ENCODE measurements at places on chromosomes 7 and 10.

DNA sequence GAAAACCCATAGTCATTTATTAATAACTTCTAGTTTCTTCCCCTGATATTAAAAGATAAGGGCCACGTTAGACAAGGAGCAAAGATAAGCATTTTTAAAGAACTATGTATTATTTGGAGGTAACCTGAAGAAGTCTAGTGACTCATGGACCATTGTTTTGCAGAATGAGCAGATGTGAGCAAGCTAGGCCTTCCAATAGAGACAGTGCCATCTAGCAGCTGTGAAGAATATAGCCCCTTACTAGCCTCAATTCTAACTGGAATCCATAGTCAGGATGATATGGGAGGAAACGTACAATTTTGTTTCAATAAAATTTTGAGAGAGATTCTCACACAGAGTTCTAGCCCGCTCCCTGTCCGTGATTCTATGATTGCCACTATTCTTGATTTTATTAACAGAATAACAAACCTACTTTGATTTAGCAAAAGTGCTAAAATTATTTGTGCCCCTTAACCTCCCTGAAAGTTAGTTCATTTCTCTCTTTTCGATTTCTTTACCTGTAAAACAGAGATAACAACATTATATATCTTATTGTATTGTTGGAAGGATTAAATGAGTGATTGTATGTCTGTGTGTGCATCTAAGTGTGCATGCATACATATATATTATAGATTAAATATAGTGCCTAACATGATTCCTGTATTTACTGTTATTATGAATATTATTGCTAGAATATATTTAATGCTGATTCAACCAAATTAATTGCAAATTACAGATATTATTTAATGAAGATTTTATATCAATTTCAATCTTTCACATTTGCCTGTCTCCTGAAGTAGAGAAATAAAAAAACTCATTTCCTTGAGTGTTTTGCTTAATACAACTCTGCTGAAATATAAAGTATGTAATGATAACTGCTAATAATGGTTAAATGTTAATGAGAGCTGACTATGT lies 22.7 kb downstream of the FAM237B start:
- DNase-seq = no peak

- DNase-seq = no peak
Observed at GRCh38 chr10:11876805-11877590, 53.8 kb downstream of the PROSER2 start.

DNA sequence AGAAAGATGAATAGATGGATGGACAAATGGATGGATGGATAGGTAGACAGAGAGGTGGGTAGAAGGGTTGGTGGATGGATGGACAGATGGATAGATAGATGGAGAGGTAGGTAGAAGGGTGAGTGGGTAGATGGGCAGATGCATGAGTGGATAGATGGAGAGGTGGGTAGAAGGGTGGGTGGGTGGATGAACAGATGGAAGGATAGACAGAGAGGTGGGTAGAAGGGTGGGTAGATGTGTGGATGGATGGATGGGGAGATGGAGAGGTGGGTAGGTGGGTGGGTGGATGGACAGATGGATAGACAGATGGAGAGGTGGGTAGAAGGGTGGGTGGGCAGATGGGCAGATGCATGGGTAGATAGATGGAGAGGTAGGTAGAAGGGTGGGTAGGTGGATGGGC lies 10.9 kb upstream of the ASB10 start:
- DNase-seq = no peak

- DNase-seq = no peak
Observed at GRCh38 chr10:90930070-90930837, 9.4 kb upstream of the ANKRD1 start.

DNA sequence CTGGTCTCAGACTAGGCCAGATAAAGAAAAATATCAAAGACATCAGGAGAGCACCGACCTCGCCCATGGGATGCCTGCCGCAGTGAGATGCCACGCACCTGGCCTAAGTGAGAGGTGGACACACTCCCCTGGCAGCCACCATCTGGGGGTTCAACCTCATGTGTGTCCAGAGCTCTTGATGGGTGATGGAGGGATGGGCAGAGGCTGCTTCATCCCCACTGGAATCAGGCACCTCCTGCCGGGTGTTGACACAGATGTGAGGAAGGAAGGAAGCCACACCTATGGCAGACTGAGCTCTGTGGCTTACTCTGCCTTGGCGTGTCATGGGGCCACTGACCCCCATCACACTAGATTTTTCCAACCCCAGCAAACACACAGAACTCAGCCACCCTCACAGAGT lies 11.4 kb downstream of the ZNF488 start:
- no peak for DNase-seq

DNA sequence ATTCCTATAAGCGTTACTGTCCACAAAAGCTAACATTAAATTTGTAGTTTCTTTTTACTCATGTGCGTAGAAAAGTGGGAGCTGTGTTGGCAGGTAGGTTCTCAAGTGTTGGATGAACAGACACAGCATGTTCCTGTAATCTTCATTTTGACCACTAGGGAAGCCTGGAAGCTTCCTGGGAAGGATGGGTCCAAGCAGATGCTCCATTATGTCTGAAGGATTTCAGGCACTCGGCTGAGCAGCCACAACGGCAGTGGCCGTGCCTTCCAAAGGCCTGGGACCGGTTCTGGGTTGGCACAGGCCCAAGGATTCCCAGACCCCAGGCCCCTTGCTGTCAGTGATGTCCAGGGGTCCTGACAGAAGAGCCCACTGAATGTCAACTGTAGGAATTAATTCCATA lies 386.3 kb downstream of the TNS3 start:
- DNase-seq = no peak

- DNase-seq = no peak
Observed at GRCh38 chr10:129935867-129936152, 28.3 kb downstream of the EBF3 start.

- no peak for DNase-seq
Observed at GRCh38 chr7:151125846-151126481, 39.7 kb downstream of the AGAP3 start.

GRCh38 chr10:132133005-132133404 lies 53.7 kb upstream of the DPYSL4 start:
- no peak for DNase-seq

GRCh38 chr7:47550788-47551470 lies 31.0 kb downstream of the TNS3 start:
- DNase-seq = no peak

GRCh38 chr7:151282111-151282510 lies 33.6 kb upstream of the SMARCD3 start:
- no peak for DNase-seq

DNA sequence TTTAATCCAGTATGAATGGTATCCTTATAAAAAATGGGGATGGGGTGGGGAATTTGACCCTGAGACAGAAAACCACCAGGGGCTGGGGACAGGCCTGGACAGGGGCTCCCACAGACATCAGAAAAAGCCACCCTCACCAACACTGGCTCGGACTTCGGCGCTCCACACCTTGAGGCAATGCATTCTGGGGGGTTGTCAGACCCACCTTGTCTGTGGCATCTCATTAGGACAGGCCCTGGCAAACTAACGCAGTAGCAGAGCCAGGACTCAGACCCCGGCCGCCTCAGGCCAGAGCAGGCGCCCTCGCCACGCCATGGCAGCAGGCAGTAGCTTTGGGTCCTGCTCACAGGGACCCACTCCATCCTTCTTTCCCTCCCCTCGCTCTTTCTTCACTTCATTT lies 160.1 kb downstream of the CCDC3 start:
- DNase-seq = no peak

GRCh38 chr10:51804866-51805265 lies 105.5 kb upstream of the CSTF2T start:
- no peak for DNase-seq

GRCh38 chr10:69647126-69647525 lies 17.1 kb downstream of the FAM241B start:
- no peak for DNase-seq

- DNase-seq = no peak
Observed at GRCh38 chr7:16999541-17000267, 117.9 kb upstream of the AGR3 start.

- no peak for DNase-seq
Observed at GRCh38 chr7:100865372-100865911, 1.7 kb upstream of the TRIP6 start.

DNA sequence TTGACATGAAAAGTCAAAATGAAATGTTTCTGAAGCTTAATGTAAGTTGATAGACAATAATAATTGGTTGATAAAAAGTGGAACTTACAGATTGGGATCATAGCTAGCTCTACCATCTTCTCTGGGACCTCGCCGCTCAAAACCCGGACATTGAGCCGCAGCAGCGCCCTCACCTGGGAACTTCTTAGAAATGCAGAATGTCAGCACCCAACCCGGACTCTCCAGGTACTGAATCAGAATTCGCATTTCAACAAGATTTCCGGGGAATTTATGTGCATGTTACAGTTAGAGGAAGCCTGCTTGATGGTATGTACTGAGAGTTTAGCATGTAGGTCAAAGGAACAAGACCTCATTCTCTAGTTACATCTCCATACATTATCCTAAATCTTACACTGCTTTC lies 36.7 kb upstream of the ABLIM1 start:
- DNase-seq = no peak

DNA sequence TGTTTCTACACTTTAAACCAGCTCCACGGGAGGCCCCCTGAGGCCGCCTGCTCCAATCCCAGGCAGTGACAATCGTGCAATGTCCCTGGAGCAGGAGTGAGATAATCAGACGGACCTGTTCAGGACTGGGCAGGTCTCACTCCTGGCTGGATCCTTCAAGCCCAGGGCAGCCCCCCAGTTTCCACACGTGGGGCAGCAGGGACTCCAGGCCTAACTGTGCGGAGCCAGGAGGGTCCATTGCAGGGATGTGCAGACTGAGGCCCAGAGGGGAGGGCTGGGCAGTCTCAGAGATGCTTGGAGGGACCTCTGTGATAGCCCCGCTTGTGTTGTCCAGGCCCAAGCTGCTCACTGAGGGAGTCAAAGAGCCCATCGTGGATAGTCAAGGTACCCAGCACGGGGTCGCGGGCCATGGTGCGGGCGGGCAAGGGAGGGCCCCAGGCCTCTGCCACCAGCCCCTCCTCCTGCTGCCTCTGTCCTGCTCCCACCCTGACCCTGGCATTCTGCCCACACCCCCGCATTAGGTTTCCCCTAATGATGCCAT lies 110.5 kb upstream of the KCTD7 start:
- DNase-seq = no peak

GRCh38 chr7:52273685-52274610 lies 761.5 kb upstream of the POM121L12 start:
- no peak for DNase-seq

- DNase-seq = no peak
Observed at GRCh38 chr7:151119902-151120301, 33.6 kb downstream of the AGAP3 start.

DNA sequence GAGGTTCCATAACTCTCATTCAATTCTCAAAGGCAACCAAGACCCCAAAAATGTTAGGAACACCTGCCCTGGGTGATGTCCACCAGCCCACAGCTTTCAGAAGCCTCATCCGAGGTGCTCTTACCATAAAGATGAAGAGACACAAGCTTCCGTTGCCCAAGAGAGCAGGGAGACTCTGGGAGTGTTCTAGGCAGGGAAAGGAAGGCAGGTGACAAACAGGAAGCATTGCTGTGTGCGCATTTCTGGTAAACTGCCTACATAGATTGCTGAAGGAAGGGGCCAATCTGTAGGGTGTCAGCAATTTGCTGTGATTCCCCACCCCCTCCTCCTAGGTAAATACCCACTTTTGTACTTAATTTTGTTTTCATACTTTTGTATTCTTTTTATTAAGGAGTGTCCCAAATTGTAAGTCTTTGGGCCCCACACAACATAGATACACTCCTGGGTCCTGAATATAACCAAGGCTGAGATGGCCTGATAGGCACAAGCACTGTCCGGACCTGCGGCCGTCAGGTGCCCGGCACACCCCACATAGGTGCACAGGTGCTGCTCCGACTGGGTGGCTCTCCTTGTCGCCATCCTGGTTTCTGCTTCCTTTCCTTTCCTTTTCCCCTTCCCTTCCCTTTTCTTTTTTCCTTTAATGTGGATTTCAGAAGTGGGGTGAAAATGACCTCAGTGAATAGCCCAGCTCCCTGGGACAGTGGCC lies 51.4 kb upstream of the SMNDC1 start:
- DNase-seq = peak; percentile 45

DNA sequence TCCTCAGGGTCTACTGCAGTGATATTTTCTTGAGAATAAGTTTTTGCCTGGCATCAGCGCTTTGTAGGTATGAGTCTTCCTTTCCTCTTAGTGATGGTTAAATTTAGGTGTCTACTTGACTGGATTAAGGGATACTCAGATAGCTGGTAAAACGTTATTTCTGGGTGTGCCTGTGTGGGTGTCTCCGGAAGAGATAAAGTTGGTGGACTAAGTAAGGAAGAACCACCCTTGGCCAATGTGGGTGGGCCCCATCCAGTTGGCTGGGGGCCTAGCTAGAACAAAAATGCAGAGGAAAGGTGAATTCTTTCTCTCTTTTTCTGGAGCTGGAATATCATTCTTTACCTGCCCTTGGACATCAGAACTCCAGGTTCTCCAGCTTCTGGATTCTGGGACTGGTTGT lies 138.8 kb downstream of the ADCYAP1R1 start:
- DNase-seq = no peak

- no peak for DNase-seq
Observed at GRCh38 chr10:122013311-122013780, 24.4 kb downstream of the TACC2 start.

GRCh38 chr10:125812128-125812750 lies 10.8 kb downstream of the UROS start:
- DNase-seq = no peak

DNA sequence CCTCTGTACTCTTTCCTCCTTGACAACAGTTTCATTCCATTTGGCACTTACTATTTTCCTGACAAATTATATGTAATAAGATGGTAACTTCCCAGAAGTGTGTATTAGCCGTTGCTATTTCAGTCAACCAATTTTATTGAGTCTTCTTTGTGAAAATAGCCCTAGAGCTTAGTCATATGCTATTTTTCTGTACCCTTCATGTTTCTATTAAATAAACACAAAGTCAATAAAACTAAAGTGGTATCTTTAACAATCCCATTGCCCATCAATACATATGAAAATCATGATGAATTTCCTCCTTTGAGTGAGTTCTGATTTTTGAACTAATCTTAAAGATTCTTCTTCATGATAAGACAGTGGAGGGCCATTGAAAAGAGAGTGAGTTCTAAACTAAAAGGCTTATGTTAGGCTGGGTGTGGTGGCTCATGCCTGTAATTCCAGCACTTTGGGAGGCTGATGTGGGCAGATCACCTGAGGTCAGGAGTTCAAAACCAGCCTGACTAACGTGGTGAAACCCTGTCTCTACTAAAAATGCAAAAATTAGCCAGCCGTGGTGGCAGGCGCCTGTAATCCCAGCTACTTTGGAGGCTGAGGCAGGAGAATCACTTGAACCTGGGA lies 5.9 kb upstream of the MYPN start:
- no peak for DNase-seq

DNA sequence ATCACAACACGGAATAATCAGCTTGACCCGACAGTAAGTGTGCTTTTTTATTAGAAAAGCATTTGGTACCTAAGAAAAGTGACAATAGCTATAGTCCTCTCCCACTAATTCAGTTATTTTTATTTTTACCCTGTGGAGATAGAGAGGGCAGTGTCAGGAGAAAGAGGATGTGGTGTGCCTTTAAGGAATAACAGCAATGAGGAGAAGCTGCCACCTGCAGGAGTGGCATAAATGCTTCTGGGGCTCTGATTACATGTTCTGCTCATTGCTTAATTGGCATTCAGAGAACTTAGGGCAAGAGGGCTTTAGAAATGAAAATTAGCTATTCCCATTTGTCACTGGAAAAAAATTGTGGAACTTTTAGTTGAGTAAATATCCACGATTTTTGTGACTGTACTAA lies 60.1 kb downstream of the DENND11 start:
- DNase-seq = no peak

- DNase-seq = no peak
Observed at GRCh38 chr7:44163591-44163990, 22.5 kb upstream of the MYL7 start.
